ENCODE measurements at places on chromosomes 13 and 19. TPM values are rescaled to one million over a fixed set of nuclear protein-coding genes. Genes with fewer than 3 reads are reported as not detected.

The TYROBP gene
- 2.5 TPM for total RNA-seq

The DMKN gene
- total RNA-seq = 0.49 TPM

The GPC6 gene
- total RNA-seq = 14.3 TPM

The ZNF132 gene
- total RNA-seq = 7.1 TPM

The FAM124A gene
- 9.8 TPM for total RNA-seq

The BIVM gene
- 49.2 TPM for total RNA-seq

The PGLYRP2 gene
- total RNA-seq = not detected

Data from temporal lobe (tissue), 4 donors.